ENCODE measurements at places on chromosomes 11 and 22. TPM values are rescaled to one million over a fixed set of nuclear protein-coding genes. Genes with fewer than 3 reads are reported as not detected.

The RASGRP2 gene
- 0.50 TPM for total RNA-seq

The CARNS1 gene
- total RNA-seq, result 0.13 TPM

The RBMXL2 gene
- total RNA-seq, result 0.40 TPM

The MAPK8IP1 gene
- total RNA-seq, result 3.5 TPM

The OR56A1 gene
- total RNA-seq, result not detected

The OR9G4 gene
- not detected for total RNA-seq

The HEPHL1 gene
- total RNA-seq, result not detected

The MS4A12 gene
- total RNA-seq, result not detected

The AIFM3 gene
- not detected for total RNA-seq

The HIC2 gene
- total RNA-seq, result 3.7 TPM

The TRIM48 gene
- total RNA-seq, result not detected

The MMP8 gene
- not detected for total RNA-seq

The AP1B1 gene
- total RNA-seq, result 126 TPM

The CHADL gene
- total RNA-seq, result 0.43 TPM

The WBP2NL gene
- 0.22 TPM for total RNA-seq

The ARFGAP2 gene
- 145 TPM for total RNA-seq

The ART1 gene
- not detected for total RNA-seq

The SLC2A11 gene
- total RNA-seq, result 7.0 TPM

The PRPF19 gene
- total RNA-seq, result 90.8 TPM

The CHRNA10 gene
- total RNA-seq, result 1.1 TPM

The CST6 gene
- total RNA-seq, result 0.53 TPM

The KRTAP5-11 gene
- total RNA-seq, result not detected

The MOV10L1 gene
- 44.9 TPM for total RNA-seq

The VPREB1 gene
- not detected for total RNA-seq

The LDHAL6A gene
- total RNA-seq, result not detected

The DLAT gene
- total RNA-seq, result 77.5 TPM

The CABP4 gene
- 1.1 TPM for total RNA-seq

The PNPLA5 gene
- not detected for total RNA-seq

The ME3 gene
- 41.0 TPM for total RNA-seq

The ZNF215 gene
- total RNA-seq, result 5.9 TPM

The OR52A1 gene
- total RNA-seq, result not detected

The MS4A3 gene
- not detected for total RNA-seq

The MPZL3 gene
- total RNA-seq, result 14.1 TPM

The OR52R1 gene
- total RNA-seq, result not detected

The NLRP14 gene
- total RNA-seq, result 0.53 TPM

The ALDH3B2 gene
- total RNA-seq, result not detected

The CDCA5 gene
- 18.0 TPM for total RNA-seq

The OR5P2 gene
- not detected for total RNA-seq

The GDPD4 gene
- not detected for total RNA-seq

The PELI3 gene
- 3.5 TPM for total RNA-seq

The HBB gene
- total RNA-seq, result not detected

The ADAMTS15 gene
- total RNA-seq, result 0.13 TPM

The OR51B2 gene
- total RNA-seq, result not detected

The NEFH gene
- 1.6 TPM for total RNA-seq

The SCGB1A1 gene
- not detected for total RNA-seq

The GAS2 gene
- total RNA-seq, result 1.3 TPM

The C11orf52 gene
- not detected for total RNA-seq

The SOX6 gene
- under 0.01 TPM for total RNA-seq

The NTM gene
- 0.66 TPM for total RNA-seq

The NRXN2 gene
- not detected for total RNA-seq

The YAP1 gene
- total RNA-seq, result 57.7 TPM

The BAIAP2L2 gene
- 0.22 TPM for total RNA-seq
